ENCODE measurements at places on chromosomes 1 and 21. TPM values are rescaled to one million over a fixed set of nuclear protein-coding genes. Genes with fewer than 3 reads are reported as not detected.

The IVL gene
- total RNA-seq = 0.12 TPM

DNA sequence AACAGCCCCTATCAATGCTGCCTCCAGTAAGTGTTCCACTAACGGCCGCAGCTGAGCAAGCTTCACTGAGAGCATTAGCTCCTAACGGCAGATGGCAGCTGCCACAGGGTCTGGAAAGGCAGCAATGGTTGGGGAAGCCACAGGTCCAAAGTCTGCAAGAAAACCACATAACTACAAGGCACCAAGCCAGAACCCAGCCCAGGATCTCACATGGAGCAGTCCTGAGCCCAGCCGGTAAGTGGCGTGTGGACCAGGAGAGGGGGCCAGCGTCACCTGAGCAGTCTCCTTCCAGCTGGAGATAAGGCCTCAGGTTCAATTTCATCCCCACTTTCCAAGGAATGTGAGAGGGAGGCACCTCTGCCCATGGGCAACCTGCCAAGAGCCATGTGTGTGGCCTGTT, 13.2 kb downstream of the SYT2 start:
- no peak overlapping the region for H3K27ac ChIP-seq
- H3K36me3 ChIP-seq = no peaks in the 10 kb centered on the region
- peaks cover 91% of the 10 kb centered on the region for H3K27me3 ChIP-seq
- H3K4me3 ChIP-seq = no peak overlapping the region

DNA sequence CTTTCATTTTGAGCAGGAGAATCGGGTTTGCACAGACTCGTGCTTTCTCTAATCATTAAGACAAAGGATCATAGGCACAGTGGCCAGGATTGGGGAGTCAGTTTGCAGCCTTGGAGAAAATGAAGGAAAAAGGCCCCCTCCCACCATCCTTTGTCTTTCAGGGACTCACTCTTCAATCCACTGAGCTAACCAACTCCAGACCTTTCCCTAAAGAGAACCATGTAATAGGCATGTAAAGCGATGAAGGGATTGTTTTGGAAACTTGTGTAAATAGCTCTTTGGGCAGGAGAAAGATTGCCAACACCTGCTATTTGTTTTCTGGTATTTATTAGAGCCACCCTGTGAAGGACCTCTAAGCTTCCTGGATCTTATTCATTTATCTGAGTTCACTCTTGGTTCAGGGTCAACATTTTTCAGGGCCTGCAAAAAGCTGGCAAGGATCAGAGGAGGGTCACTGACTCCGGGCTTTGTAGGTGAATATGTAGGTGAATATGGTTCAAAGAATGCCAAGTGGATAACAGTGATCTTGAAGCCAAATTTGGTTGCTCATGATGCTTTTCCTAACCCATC, 192.6 kb upstream of the FGGY start:
- no peaks in the 10 kb centered on the region for H3K36me3 ChIP-seq
- H3K4me1 ChIP-seq = no peaks in the 10 kb centered on the region
- H3K27me3 ChIP-seq = no peaks in the 10 kb centered on the region
- no peak overlapping the region for H3K27ac ChIP-seq

GRCh38 chr1:119954476-119955422, 58.4 kb upstream of the ADAM30 start:
- no peaks in the 10 kb centered on the region for H3K27me3 ChIP-seq
- no peak for DNase-seq
- H3K36me3 ChIP-seq = no peaks in the 10 kb centered on the region

The HSPA6 gene
- 18.7 TPM for total RNA-seq

- no peak overlapping the region for H3K27ac ChIP-seq
- H3K27me3 ChIP-seq = peaks cover 3% of the 10 kb centered on the region
- no peak overlapping the region for H3K4me3 ChIP-seq
- no peak for DNase-seq
These were observed 35.0 kb downstream of the CA6 start for GRCh38 chr1:8980656-8981055.
